ENCODE measurements at places on chromosomes 5 and 9.

DNA sequence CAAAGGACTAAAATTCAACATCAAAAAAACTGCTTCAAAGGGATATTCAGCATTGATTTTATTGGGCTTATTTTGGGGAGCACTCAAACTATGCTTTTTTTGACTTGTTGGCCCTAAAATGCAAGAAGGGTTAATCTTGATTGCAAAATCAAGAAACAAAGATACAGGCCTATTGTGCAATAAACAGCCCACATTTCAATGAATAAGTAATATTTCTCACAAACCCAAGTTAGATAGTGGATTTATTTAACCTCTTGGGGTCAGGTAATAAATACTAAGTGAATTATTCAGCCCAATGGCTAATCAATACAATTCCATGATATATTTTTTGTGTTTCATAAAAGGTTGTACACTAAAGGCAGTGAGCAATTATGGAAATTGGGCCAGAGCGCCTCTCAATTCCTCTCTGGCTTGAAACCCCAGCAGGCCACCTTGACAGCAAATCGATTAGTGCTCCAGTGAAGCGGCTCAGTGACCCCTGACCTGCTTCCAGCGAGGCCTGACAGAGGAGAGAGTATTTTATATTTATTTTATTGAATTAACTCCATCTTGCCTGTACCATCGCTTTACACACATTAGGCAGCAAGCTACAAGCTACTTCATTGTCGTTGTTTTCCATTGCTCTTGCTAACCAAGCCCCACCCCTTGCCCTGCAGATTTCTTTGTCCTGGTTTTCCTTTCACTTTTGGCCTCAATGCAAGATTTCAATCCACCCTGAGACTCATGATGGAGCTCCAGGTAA lies 65.5 kb downstream of the EBF1 start:
- DNase-seq = no peak

GRCh38 chr5:84218546-84218945 lies 166.1 kb downstream of the EDIL3 start:
- no peak for DNase-seq

DNA sequence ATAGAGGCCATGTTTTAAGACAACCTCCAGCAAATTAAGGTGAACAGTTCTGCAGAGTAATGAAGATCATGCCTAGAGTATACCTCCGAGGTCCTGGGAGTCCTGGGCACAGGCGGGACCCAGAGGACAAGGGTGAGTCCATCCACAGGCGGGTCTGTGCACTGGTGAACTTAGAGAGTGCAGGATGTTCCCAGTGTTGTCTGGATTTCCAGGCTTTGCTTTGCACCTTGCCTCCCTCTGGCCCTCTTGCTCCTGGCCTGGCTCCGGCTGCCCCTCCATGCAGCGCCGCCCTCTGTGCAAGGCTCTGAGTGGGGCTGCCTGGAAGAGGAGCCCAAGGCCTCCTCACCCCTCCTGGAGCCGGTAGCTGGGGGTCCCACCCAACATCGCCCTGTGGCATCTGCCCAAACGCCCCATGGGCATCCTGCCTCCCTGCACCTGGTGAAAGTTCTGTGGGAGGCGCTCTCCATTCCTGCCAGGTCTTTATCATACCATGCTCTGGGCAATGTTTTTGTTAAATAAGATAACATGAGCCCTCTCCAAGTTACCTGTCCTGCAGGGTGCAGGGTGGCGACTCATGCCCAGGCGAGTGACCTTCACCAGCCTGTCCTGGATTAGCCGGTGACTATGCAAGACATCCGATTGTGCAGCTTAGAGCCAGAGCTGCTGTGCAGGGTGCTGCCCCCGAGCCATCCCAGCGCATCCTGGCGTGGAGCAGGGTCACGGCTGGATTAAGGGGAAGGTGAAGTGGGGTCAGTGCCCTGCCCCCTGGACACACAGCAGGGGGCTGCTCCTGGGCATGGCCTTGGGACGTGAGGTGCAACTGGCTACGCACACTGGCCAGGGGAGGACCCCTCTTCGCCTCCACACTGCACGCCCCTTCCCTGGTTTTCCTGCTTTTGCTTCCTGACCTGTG lies 41.3 kb upstream of the LPCAT1 start:
- DNase-seq = no peak

- no peak for DNase-seq
Observed at GRCh38 chr5:89443508-89443907, 560.5 kb upstream of the MEF2C start.

GRCh38 chr9:93294011-93294410 lies 110.1 kb downstream of the WNK2 start:
- DNase-seq = no peak

- no peak for DNase-seq
Observed at GRCh38 chr9:97176206-97176605, 131.3 kb upstream of the CCDC180 start.

GRCh38 chr9:107279086-107279485 lies 4.0 kb upstream of the RAD23B start:
- DNase-seq = no peak

DNA sequence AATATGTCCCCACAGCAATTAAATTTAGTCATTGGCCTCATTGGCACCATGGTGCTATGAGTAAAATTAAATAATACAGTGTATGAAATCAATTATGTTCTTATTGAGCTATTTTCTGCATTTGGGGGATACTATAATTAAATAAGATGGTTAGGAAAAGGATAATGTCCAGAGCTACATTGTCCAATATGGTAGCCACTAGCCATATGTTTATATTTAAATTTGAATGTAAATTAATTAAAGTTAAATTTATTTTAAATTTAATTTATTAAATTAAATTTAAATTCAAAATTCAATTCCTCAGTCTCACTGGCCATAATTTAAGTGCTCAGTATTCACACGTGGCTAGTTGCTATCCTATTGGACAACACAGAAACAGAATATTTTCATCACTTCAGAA lies 115.7 kb downstream of the SPATA31D1 start:
- no peak for DNase-seq

DNA sequence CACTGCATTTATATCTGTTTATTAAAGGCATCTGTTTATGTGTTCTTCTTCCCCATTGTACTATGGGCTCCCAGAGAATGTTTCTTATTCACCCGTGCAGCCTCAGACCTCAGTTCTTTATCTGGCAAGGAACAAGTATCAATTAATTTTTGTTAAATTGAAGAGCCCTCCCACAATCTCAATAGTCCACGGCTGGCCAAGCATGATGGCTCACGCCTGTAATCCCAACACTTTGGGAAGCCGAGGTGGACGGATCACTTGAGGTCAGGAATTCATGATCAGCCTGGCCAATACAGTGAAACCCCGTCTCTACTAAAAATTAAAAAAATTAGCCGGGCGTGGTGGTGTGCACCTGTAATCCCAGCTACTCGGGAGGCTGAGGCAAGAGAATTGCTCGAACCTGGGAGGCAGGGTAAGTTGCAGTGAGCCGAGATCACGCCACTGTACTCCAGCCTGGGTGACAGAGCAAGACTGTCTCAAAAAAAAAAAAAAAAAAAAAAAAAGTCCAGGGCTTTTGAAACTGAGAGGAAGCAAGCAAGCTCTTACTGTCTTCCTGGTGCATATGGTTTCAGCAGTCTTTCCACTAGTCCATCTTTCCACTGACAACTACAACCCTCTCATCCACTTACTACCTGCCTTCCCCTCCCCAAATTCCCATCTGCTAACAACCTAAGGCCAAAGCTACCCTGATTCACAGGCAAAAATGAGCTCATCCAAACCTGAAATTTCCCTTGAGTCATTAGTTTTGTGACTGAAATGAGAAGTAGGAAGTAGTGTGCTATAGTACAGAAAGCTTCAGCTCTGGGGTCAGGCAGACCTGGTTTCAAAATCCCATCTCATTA lies 2.3 kb upstream of the HK3 start:
- DNase-seq = no peak

GRCh38 chr9:71826279-71826678 lies 58.0 kb upstream of the CEMIP2 start:
- DNase-seq = no peak

DNA sequence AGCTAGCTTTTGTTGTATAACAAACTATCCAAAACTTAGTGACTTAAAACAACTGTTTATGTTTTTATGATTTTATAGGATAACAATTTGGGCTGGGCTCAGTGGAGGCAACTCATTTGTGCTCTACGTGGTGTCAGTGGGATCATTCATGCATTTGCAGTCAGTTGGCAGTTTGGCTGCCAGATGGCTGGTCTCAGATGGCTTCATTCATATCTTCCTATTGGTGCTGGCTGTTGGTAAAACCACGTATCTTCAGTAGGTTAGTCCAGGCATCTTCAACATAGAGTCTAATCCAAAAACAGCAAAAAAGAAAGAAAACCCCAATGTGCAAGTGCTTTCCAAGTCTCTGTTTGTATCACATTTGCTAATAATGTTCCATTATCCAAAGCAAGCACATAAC lies 51.7 kb upstream of the RIC1 start:
- no peak for DNase-seq

DNA sequence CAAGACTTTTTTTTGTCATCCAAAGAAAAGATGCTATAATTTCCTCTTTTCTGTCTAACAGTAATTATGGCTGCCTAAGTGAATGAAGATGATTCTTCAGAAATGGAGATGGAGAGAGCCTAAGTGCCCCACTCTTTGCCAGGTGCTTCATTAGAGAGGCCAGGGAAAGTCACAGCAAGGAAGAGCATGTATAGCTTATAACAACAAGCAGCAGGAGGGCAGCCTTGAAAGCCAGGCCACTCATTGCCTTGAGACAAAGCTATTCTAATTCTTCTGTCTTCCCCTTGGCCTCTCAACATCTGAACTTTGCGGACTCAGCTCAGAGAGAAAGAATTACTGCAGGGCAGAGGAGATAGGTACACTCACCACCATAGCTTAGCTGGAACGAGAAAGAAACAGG lies 112.0 kb upstream of the ZNF366 start:
- no peak for DNase-seq

DNA sequence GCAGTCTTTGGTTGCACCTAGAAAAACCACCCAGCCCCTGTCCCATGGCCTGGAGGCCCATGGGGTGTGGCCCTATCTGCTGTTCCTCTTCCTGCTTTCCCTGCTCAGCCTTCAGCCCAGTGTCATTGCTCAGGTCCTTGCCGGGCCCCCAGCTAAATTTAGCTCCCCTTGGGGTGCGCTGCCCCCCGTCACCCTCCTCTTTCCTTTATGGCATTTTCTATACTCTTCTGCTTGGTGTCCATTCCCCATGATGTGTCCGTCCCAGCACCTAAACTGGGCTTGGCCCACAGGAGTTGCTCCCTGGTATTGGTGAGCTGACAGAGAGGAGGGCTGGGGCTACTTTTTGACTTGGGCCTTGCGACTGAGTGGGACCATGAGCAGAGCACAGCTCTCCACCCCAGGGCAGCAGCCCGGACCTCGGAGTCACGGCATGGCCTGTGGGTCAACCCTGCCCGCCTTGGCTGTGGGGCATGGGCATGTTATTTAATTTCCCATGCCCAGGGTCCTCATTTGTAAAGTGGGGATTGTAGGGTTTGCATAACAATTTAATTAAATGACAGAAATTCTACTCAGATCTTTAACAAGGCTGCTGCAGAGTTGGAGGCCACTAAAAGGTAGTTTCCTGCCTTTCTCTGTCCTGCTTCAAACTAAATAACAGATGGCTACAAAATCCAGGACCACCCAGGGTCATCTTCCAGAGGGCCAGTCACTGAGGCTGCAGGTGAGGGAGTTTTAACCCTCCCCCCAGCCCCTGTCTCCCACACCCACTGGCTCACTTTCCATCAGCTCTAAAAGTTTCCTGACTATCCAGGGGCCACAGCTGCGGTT lies 98.2 kb downstream of the DAP start:
- DNase-seq = no peak

DNA sequence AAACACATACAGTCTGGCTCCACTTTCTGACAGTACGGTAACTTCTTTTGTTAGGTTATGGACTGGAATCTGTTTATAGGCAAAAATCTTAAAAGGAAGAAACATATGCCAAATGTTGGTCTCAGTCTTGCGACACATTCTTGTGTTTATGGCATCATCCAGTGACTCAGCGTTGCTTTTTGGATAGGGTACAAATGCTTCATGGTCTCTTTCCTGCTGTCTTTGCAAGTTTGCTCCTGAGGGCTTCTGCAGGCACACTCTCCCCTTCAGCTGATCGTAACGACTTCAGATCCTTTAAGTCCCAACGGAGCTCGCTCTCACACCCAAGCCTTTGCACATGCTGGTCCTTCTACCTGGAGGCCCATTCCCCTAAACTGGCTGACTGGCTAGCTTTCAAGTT lies 23.6 kb upstream of the TNFSF8 start:
- no peak for DNase-seq

DNA sequence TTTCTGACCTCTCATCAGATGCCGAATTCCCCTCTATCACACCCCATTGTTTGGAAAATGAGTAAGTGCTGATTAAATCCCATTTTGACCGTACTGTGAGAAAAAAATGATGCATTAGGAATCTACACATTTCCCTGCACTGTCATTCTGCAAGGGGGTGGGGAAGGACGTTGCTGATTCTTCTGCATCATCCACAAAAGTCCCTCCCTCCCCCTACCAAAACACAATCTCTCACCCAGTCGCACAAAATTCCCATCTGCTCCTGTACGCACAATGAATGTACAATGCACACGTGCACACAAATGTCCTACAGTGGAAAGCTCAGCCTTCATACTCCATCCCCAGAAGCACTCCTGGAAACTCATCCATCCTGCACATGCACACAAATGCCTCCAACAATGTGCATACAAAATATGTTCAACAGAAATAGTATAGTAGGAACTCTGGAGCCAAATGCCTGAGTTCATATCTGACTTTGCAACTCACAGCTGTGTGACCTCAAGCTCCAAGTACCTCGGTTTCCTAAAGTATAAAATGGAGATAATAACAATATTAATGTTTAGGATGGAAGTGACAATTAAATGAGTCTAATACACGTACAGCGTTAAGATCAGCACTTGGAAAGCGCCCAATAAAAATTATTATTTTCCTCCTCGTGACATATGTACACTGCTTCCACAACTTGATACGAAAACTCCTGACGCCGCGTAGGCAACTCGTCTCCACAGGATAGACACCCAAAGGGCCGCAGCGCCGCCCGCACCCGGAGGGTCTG lies 809 bp downstream of the TNIP1 start:
- DNase-seq = peak; percentile 69

DNA sequence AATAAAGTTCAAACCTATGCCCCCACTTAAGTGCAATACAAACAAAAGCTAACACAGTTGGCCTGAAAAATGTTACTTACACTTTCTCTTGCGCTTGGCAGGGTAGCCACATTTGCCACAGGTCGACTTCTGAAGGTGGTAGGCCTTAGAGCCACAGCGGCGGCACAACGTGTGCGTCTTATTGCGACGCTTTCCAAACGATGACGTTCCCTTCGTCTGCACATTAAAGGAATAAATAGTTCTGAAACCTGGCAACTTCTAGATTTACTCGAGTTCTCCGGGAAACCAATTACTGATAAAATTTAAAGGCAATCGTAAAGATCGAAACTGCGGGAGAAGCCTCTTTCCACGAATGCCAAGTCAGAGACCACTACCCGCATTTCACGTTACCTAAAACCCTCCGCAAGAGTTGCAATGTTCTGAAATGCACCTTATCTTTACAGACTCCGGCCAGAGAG lies 602 bp downstream of the RPL37 start:
- no peak for DNase-seq

GRCh38 chr5:176533894-176534611 lies 3.1 kb downstream of the RNF44 start:
- peak; percentile 73 for DNase-seq

All from stimulated activated effector memory CD8-positive, alpha-beta T cell treated with anti-CD3 and anti-CD28 coated beads, Interleukin-12 subunit alpha, Interleukin-12 subunit beta, amount 100 ng/mL, for 72 hours (primary cell).